ENCODE measurements at places on chromosomes 1 and 21.

DNA sequence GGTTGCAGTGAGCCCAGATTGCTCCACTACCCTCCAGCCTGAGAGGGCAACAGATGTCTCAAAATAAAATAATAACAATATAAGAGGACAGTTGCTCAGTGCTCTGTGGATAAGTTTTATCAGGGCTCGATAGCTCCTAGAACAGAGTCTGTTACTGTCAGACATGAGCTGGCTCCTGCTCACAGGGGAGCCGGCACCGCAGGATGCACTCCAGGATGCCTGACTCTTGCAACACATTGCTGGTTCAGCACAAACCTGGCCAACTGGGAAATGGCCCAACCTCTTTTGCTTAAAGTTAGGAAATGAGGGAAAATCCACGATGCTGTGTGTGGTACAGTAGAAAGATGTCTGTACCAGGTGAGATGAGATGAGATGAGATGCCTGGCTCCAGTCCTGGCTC lies 5.8 kb upstream of the CTSE start:
- no peak for DNase-seq

GRCh38 chr21:45417951-45418300 lies 13.0 kb downstream of the COL18A1 start:
- no peak for DNase-seq

DNA sequence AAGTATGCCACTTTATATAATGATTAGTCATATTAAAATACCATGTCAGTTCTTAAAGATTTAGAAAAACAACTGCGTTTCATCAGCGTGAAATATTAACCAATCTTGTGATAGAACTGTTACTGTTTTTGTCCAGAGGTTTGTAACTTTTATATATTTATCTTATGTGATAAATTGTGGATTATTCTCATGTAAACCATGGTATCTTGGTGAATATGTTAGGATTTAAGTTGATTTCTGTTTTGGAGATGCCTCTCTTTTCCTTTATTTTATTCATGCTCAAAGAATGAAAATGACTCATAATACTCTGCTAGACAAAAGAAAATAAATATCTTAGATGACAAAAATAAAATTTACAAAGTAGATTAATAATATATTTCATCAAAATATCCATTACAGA lies 88.4 kb downstream of the ADGRL4 start:
- DNase-seq: no peak

DNA sequence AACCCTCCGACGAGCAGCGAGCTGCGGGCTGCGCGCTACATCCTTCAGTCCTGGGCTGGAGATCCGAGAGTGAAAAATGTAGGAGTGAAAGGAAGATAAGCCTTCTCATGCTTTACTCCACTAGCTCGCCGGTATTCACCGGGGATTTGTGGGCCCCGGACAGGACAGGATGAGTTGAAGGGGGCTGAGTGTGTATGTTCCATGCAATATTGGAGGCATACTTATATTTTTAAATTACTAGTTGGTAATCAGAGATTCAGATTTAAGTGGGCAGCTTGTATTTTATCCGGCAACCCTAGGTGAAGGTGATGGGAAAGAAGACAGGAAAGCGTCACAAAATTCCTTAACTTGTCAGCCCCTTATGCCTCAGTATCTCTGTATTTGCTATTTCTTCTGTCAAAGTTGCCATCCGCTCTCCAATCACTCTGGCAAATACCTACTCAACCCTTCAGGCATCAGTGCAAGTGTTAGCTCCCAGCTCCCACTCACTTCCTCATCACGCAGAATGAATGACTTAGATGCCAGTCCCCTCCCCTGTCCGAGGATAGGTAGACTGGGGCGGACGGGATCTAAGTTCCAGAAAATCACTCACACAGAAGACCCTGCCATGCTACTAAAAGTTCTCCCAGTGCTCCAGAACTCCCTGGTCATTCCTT lies 503 bp upstream of the PIGM start:
- DNase-seq: no peak

- DNase-seq: no peak
These were observed 626 bp upstream of the HLCS start for GRCh38 chr21:36966821-36967768.

DNA sequence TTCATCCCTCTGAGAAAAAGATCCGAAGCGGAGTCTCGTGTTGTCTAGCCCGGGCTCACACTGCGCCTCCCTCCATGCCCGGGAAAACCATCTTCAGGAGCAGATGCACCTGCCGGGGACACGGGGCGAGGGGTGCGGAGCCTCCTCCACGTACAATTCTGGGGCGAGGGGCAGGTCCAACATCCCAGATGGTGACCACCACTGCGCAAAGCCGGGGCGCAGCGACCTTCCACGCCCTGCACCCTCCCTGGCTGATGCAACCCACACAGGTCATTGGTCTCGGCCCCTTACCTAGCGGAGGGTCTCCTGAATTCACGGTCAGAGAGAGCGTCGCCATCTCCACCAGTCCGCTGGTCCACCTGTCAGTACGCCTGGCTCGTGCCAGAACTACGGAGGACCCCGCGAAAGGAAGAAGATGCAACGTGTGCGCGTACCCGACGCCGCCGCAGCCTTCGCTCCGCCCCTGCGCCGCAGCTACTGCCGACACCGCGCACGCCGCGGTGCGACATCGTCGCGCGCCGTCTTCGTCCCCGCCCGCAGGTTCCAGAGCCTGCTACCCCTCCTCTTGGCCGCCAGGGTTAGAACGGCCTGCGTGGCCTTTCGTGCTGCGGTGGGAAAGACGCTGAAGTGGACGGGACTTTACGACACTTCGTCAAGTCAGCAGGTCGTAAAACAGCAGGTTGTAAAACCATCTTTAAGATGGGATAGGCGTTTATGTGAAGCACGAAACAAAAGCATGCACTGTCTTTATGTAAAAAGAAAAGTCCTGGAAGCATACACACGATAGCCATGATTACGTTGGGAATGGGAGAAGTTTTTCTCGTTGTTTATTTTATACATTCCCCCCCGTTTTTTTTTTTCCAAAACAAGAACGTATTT lies at the start of gene EPRS1:
Gene EPRS1, minus strand, starts transcription at position 454 of the 879 bp plus-strand sequence. Its CDS starts 117 bp downstream, at position 337.
- peak; percentile 80 for DNase-seq

DNA sequence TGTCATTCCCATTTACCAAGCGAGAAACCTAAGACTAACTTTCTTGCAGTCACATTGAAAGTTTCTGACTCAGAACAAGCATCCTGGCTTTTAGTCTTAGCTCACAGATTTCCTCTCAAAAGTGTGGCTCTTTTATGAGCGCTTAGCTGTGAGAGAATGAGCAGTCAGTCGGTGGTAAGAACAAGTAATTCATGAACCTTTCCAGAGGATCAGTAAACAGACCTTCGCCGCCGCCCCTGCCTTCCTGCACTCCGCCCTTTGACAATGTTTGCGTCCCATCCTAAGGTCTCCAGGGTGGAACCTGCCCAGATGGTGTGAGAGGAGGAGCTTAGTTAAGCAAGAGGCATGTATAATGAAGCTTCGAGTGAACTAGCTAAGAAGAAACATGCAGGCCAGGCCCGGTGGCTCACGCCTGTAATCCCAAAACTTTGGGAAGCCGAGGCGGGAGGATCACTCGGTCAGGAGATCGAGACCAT lies 142.4 kb downstream of the GLUL start:
- no peak for DNase-seq

DNA sequence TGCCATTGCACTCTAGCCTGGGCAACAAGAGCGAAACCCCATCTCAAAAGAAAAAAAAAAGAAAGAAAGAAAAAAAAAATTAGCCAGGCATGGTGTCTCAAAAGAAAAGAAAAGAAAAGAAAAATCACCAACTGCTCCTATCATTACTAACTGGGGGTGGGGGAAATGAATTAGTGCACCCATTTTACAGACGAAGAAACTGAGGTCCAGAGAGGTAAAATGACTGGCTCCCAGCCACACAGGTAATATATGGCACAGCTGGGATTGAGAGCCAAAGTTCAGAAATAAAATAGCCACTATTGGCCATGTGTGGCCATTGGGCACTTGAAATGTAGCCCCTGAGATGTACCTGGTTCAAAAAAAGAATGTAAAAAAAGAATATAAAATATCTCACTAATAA lies 8.8 kb downstream of the HTR1D start:
- DNase-seq: no peak

DNA sequence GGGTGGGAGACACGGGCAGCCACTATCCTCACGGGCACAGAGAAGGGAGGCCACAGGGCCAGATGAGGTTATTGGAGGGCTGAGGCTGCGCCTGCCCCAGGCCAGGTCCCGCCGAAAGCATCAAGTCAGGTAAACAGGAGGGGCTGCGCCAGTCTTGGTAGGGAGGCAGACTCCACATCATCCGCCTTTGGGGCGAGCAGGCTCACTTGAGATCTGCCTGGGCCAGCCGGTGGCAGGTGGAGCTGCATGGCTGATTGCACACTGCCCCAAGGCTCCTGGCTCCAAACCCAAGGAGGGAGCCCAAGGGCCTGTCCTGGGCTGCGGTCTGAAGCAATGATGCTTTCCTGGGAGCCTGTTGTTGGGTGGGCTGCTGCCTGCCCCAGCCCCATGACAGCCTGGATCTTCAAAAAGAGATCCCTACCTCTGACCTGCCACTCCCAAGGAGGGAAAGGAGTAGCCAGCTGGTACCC lies 4.6 kb downstream of the SMIM1 start:
- DNase-seq: no peak

- DNase-seq: no peak
These were observed 182.9 kb downstream of the AKT3 start for GRCh38 chr1:243667133-243667532.

GRCh38 chr1:77096496-77097255 lies 122.6 kb downstream of the PIGK start:
- no peak for DNase-seq

GRCh38 chr1:24967555-24967954 lies 37.5 kb upstream of the RUNX3 start:
- no peak for DNase-seq

DNA sequence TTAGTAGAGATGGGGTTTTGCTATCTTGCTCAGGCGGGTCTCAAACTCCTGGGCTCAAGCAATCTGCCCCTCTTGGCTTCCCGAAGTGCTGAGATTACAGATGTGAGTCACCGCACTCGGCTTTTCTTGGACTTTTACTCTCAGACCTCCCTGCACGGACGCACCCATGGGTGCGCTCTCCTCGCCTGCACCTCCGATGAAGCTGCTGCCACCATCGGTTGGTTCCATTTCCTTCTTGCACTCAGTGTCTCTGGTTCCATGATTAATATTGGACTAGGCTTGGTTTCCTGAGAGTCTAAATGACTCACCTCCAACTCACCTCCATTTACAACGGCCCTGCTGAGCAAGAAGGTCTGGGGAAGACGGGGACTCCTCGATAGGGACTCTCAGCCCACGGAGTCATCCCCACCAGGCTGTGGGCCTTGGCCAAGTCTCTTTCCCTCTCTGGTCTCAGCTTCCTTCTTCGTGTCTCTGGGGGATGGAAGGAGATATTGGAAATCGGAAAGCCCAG lies 6.7 kb upstream of the TNFRSF8 start:
- no peak for DNase-seq

- no peak for DNase-seq
These were observed 4.7 kb downstream of the AUNIP start for GRCh38 chr1:25854554-25854953.

Measured in GM12892 (cell line).